ENCODE measurements at places on chromosomes 13 and 19.

DNA sequence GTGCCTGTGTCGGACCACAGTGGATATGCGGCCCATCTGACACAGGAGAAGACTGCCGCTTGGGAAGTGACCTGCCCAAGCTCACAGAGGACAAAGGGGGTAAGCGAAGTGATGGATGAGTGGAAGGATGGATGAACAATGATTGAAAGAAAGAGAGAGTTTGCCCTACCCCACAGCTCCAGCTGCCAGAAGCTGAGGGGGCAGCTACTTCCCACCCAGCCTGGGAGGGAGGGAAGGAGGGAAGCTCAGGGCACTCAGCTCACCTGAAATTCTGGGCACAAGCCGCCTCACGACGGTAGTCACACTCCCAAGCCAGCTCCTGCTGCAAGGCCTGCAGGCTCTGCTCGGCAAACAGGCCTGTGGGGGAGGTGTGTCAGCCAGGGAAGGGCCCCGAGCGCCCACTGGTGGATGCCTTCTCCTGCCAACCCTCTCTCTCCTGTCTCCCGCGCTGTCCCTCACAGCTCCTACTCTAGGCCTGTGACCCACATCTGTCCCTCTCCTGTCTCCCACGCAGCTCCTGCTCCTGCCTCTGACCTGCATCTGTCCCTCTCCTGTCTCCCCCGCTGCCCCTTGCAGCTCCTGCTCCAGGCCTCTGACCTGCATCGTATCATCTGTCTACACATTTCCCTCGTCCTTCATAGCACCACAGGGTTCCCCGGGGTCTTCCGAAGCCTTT, 12.0 kb upstream of the NUMBL start:
- H3K36me3 ChIP-seq: no peaks in the 10 kb centered on the region
- no peak overlapping the region for H3K4me3 ChIP-seq
- H3K27me3 ChIP-seq: no peaks in the 10 kb centered on the region
- no peaks in the 10 kb centered on the region for H3K4me1 ChIP-seq
- DNase-seq: no peak

GRCh38 chr13:74251778-74252519, 117.7 kb upstream of the KLF12 start:
- no peaks in the 10 kb centered on the region for H3K36me3 ChIP-seq
- no peaks in the 10 kb centered on the region for H3K27me3 ChIP-seq
- H3K4me1 ChIP-seq: no peaks in the 10 kb centered on the region
- DNase-seq: no peak
- no peak overlapping the region for H3K4me3 ChIP-seq

DNA sequence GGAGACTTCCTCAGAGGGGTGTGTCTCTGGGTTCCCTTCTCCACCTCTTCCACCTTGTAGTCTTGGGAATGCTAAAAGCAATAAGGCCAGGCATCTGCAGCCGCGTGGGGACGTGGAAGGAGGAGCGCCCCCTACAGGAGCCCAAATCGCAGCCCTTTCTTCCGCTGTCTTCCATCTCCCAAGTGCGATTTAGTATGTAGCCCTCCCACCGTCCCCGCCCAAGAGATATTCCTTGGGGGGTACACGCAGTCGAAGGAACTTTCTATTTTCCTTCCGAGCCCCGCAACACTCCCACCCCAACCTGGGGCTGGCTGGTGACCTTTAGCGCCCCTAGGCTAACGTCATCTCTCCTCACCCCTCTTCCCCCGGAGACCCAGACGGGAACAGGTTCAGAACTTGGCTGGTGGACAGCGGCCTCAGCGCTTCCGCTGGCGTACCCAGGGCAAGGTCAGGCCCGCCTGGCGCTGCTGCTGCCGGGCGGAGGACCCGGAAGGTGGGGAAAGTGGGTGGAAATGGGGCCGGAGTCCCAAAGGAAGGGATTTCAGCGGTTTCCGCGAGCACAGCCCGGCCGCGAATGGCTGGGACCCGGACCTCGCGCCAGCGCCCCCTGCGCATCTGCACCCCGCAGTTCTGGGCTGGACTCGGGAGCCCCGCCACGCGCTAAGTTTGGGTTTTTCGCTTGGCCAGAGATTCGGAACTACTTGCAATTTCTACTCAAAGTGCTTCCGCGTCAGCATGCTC, 2.1 kb upstream of the PCDH8 start:
- no peak overlapping the region for H3K27ac ChIP-seq
- no peak overlapping the region for H3K4me3 ChIP-seq
- H3K36me3 ChIP-seq: no peaks in the 10 kb centered on the region
- no peaks in the 10 kb centered on the region for H3K4me1 ChIP-seq
- peaks cover 14% of the 10 kb centered on the region for H3K27me3 ChIP-seq

DNA sequence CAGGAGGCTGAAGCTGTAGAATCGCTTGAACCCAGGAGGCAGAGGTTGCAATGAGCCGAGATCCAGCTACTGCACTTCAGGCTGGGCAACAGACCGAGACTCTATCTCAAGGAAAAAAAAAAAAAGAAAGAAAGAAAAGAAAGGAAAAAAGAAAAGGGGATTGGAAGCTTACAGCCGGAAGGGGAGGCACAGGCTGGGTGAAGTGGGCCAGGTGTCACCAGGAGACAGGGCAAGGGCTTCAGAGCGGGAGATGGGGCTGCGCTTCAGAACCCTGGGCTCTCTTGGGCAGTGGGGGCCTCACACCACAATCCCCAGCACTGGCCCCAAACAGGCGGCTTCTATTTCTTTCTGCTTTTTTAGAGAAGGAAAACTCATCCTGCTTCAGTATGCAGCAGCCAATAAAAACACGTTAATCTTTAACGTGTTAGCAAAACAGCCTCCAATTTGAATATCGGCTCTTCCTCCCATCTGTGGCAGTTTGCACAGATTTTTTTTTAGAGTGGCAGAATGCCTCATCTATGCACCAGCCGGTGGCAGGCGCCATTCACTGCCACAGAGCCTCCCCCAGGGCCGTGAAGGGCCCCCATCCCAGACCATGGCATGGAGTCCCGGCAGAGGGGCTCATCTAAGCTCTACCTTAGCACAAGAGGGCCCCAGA, 46.6 kb upstream of the C19orf12 start:
- peaks cover 21% of the 10 kb centered on the region for H3K27me3 ChIP-seq
- H3K4me1 ChIP-seq: no peaks in the 10 kb centered on the region
- DNase-seq: no peak
- no peaks in the 10 kb centered on the region for H3K36me3 ChIP-seq

GRCh38 chr19:11242864-11243797, 3.7 kb downstream of the ANGPTL8 start:
- peak; percentile 60 for DNase-seq
- no peak overlapping the region for H3K27ac ChIP-seq
- H3K4me1 ChIP-seq: no peaks in the 10 kb centered on the region
